ENCODE measurements at places on chromosomes 13 and 19.

GRCh38 chr19:21586311-21587116, 81.1 kb downstream of the ZNF429 start:
- no peak for DNase-seq

DNA sequence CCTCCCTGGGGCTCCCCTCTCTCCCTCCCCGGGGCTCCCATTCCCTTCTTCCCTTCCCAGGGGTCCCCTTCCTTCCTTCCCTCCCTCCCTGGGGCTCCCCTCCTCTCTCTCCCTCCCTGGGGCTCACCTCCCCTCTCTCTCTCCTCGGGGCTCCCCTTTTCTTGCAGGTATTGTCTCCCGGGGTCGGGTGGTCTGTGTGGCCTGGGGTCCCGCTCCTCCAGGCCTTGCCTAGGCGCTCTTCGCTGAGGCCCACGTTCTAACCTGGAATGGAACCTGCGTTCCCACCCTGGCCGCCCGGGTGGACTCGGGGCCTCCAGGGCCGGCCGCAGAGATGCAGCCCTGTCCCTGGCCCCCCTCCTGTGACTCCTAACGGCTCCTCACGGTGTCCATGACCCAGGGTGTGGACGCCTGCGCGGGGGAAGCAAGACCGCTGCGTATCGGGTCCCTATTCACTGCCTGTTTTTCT, 940 bp upstream of the DCUN1D2 start:
- DNase-seq = no peak

GRCh38 chr13:36764536-36764935, 54.5 kb upstream of the RFXAP start:
- no peak for DNase-seq

- no peak for DNase-seq
Observed at GRCh38 chr13:110322126-110322827, 15.2 kb downstream of the COL4A2 start.

DNA sequence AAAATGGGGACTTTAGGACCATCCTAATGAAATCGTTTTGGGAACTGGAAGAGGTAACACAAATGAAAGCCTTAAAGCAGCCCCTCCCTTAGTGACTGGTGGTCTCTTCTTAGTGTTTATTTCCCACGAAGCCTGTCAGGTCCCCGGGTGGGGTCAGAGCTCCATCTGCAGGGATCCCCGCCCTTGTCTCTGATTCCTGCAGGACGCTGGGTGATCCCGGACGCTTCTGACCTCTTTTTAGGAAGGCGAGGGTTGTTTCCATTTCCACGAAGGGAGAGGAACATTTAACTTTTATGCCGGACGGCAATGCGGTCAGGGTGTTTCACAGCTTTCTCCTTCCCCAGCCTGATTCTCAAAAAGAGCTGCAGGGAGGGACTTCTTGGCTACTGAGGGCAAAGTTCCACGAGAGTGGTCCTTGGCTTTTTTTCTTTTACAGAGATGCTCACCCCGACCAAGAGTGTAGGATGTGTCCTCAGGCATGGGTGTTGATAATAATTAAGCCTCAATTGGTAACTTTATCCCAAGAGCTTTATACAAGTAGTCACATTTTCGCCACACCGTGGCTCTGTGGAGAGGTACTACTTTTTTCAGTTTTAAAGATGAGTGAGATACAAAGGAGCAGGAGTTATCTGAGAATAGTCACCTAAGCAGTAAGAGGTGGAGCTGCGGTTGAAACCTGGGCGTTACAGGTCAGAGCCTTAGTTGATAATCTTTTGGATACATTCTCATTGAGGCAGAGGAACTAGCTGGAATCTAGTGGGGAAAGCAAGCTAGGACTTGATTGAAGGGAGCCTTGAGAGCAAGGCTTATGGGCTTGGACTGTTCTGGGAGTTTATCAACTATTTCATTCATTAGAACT, 813 bp downstream of the ZNF284 start:
- no peak for DNase-seq

GRCh38 chr19:3065675-3066357, 3.5 kb upstream of the TLE5 start:
- no peak for DNase-seq

DNA sequence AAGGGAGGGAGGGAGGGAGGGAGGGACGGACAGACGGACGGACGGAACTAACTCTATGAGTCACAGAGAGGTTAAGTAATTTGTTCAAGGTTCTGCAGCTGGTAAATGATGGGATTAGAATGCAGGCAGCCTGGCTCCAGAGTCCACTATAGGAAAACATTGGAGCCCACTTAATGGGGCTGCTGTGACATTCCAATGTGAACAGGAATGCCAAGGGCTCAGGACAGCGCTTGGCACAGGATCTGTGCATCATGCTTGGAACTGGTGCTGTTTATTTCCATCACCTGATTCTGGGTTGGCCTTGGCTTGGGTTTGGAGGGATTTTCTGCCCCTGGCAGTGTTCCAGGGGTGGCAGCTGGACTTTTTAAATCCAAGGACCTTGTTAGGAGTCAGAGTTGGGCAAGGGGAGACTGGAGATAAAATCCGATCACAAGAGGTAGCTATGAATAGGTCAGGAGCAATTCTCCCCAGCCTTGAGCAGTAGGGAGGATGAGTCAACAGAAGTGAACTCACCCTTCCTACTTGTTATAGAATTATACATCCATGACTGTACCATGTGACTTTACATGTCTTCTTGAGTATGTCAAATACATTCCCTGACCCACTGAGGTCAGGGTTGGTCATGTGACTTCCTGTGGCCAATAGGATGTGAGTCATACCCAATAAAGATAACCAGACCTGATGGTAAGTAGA, 7.8 kb upstream of the HIF3A start:
- DNase-seq = no peak

- no peak for DNase-seq
Observed at GRCh38 chr13:94535775-94536174, 56.3 kb upstream of the DCT start.

DNA sequence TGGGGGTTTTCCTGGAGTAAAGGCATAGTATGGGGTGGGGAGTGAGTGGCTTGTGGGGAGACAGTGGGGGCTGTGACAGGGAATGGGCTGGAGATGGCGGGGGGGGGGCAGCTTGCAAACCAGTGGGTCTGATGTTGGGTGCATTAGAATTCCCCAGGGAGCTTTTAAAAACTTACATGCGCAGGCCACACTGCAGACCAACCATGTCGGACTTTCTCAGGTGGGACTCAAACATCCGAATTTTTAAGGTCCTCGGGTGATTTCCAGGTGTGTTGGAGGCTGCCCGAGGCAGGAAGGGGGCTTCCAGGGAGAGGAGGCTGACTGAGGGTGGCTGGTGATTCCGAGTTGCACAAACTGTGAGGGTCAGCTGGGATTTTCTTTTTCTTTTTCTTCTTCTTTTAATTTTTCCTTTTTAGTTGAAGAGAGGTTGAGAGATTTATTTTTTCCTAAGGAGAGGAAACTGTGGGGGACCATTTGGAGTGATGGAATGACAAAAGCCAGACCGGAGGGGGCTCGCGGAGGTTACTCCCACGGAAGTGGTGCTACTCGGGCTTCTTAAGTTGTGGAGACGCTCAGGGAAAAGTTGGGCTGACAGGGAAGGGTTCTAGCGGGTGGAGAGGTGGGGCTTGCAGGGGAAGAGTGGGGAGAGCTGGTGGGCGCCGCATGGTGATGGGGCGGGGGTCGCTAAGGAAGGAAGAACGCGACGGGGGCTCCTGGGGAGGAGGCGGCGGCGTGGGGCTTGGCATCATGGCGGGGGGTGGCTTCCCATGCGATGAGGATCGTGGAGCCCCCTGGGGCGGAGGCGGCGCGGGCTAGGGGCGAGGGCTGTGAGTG, 997 bp upstream of the CACNG8 start:
- DNase-seq = no peak

DNA sequence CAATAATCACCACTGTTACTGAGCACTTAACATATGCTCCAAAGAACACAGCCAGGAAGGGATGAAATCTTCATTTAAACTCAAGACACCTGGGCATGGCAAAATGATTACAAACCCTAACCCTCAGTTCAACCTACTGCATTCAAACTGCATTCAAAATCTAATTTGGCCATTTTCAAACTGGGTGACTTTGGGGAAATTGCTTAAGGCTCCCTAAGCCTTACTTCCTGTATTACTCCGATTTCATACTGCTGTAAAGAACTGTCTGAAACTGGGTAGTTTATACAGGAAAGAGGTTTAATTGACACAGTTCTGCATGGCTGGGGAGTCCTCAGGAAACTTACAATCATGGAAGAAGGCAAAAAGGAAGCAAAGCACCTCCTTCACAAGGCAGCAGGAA, 50.4 kb downstream of the CBY2 start:
- no peak for DNase-seq

DNA sequence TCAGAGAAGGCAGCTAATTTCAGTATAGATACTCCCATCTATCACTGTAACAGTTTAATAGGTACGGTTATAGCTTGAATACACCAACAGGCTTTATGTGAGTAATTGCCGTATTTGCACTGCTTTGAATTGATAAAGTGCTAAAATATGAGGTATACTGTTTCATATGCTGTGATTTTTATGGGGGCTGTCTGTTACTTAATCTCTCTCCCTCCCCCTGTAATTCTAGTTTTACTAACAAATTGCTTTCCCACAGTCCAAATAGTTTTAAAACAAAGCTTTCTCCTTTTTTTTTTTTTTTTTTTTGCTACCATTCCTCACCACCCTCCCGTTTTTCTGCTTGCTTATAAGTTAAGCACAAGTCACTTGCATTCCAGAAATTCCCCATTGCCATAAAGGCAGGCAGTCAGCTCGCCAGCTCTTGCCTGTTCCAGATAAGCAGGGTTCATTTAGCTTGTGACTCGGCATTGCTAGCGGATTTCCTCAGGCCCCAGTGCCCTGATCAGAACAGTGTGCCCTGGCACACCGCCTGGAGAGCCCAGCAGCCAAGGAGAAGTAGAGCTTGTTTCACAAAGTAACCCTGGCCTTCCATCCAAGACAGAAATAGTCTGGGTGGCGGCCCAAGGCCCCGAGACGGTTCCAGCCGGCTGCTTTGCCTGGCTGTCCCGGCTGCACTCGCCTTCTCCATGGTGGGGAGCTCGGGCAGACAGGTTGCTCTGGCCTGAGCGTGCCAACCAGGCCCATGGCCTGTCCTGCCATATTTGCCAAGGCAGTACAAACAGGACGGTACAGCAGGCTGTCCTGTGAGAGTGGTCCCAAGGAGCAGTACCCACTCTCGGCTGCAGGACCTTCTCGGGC, 43.5 kb upstream of the NPAS1 start:
- no peak for DNase-seq

Measured in SIG-M5 (cell line).